NCI-H526 (cell line): ENCODE measurements at places on chromosomes 1 and 21.
A peak's percentile ranks its signal among the peaks of the same experiment; 100 is the strongest.

- no peak for DNase-seq
These were observed 107.0 kb downstream of the ETS2 start for GRCh38 chr21:38912789-38913119.

GRCh38 chr21:26743524-26743923 lies 101.7 kb downstream of the ADAMTS1 start:
- DNase-seq: no peak

GRCh38 chr1:187034501-187034900 lies 205.8 kb downstream of the PLA2G4A start:
- DNase-seq: no peak

- peak; percentile 3 for DNase-seq
These were observed 21.2 kb upstream of the PRKACB start for GRCh38 chr1:84122780-84123382.

DNA sequence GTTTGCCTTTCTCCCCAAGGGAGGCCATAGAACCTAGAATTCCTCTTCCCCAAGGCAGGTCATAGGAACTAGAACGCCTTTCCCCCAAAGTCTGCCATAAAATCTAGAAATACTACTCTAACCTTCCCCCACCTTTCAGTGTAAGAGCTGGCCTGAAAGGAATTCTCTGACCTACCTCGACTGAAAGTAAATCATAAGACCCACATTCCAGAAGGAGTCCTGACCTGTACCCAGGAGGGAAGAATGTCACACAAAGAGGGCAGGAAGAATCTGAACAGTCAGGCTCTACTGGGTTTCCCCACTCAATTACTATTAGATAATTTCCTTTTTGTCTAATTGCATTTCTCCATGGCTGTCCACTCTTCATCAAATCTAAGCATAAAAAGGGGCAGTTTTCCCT lies 5.7 kb upstream of the ATG4C start:
- DNase-seq: no peak

GRCh38 chr1:162165528-162165927 lies 96.0 kb downstream of the NOS1AP start:
- DNase-seq: no peak

DNA sequence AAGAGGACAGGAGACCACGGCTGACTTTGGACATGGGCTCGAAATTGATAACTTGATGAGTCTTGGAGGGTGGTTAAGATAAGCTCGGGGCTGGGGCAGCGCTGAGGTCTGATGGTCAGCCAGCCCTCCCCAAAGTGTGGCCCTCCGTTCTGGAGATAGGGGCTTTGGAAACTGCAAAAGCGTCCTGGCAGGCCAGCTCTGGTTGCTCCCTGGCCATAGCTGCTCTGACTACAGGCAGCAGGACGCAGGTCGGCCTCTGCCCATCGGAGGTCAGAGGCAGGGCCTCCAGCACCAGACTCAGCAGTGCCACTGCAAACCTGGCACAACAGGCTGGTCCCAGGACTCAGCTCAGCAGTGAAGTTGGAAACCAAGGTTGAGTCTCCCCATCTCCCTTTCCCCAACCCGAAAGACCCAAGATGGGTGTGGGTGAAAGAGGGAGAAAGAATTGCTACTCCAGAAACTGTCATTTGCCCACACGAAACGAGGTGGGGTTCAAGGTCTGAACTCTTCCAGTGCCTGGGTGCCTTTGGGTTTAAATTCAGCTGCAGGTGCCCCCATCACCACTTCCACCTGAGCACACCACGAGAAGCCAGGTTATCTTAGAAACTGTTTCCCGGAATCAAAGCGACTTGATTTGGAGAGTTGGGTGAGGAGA lies 4.8 kb downstream of the SIM2 start:
- DNase-seq: no peak

GRCh38 chr1:34771573-34772371 lies 9.2 kb upstream of the GJB3 start:
- no peak for DNase-seq

DNA sequence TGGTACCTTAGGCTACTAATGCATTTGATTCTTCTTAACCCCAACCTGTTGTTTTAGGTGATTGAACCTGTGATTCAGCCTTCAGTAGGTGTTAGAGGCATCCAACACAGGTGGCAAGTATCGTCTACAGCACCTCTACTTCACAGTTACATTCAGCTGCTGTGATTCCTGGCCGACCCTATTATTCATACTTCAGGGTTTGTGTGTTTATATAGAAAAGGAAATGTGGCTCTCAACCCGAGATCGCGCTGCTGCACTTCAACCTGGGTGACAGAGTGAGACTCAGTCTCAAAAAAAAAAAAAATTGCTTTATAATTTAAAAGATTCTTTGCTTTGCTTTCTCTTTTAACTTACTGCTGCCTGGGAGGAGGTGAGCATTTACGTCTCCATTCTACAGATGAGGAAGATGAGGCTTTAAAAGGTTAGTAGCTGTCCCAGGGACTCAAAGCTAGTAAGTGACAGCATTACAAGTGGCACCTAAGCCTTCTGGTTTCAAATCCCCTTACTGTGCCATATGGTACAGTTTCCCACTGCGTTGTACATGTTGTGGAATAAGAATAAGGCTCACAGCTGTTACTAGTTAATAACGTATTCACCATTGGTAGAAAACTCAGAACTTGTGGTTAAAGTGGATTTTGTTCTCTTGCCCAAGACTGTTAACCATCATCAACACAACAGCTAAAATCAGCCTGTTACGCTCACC lies 9.9 kb upstream of the GPR25 start:
- no peak for DNase-seq
